Activated T-cell treated with anti-CD3 and anti-CD28 coated beads for 1 hour (primary cell): ENCODE measurements at places on chromosomes 4 and X.

DNA sequence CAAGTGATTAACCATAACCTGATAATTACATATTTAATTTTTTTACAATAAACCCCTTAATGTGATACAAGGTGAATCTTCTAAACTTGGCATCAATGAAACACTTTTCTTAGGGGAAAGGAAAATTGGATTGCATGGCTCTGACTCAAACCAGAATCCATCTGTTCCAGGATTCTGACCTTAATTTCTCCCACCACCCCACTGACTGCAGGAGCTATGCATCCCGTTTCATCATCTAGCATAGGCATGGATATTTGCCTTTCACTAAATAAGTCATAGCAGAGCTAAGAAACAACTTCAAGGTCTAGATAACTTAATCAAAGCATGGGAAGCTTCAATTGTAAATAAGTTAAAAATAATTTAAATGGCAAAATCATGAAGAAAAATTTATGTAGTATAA is 156.3 kb downstream of the BTC start:
- no peak for DNase-seq

- no peak for DNase-seq
Measured at GRCh38 chr4:80069837-80070731, 2.9 kb downstream of the ANTXR2 start.

GRCh38 chr4:20576861-20577260 is 123.4 kb upstream of the PACRGL start:
- no peak for DNase-seq

- no peak for DNase-seq
Measured at GRCh38 chrX:28329156-28329555, 258.1 kb upstream of the IL1RAPL1 start.

DNA sequence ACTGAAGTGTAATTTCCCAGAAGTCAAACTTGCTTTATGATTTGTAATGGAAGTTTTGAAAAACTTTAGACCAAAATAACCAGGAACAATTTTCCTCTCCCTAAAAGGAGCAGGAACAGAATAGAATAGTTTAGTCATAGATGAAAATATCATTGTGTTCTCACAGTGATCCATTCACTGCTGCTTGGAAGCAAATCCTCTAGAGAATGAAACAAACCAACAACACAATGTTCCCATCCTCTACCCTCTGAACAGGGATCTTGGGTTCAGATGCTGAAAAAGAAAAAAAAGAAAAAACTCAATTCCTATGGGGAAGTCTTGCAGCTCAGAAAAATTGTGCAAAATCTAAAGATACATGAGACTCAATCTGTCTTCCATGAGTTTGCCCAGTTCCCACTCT is 12.2 kb downstream of the DSPP start:
- DNase-seq = no peak

GRCh38 chr4:88526221-88526815 is 2.7 kb upstream of the PYURF start:
- DNase-seq = no peak

DNA sequence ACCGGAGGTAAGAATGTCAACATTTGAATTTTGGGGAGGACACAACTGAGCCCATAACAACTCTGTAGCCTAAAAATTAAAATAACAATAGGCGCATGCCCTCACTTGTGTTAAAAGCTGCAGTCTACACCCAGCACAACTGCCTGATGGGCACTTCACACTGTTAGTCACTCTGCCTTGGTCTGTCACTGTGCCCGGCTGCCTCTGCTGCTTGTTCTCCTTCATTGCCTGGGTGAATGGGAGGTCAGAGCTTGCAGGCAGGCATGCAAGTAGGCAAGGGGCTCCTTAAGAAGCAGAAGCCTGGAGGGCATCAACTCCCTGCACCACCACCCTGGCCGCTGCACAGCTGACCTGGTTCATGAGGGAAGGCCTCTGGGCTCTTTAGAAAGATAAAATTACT is 374.8 kb downstream of the MID1IP1 start:
- DNase-seq = no peak

DNA sequence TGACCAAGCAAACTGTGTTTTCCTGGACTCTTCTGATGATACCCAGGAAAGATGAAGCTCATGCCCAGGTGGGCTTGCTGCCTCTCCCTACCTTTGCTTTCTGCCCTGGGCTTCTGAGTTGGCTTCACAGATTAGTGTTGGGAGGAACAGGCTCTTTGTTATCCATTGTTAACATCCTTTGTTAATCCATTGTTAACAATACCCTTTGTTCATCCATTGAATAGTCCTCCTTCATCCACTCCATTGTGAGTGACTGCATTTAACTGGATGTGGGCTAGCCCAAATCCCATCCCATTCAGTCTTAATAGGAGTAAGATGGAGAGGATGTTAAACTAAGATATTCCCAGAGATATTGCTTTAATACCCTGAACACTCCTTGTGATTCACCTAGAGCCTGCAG is 199.0 kb upstream of the LNX1 start:
- no peak for DNase-seq

GRCh38 chrX:68252664-68253063 is 180.6 kb downstream of the OPHN1 start:
- DNase-seq = no peak

DNA sequence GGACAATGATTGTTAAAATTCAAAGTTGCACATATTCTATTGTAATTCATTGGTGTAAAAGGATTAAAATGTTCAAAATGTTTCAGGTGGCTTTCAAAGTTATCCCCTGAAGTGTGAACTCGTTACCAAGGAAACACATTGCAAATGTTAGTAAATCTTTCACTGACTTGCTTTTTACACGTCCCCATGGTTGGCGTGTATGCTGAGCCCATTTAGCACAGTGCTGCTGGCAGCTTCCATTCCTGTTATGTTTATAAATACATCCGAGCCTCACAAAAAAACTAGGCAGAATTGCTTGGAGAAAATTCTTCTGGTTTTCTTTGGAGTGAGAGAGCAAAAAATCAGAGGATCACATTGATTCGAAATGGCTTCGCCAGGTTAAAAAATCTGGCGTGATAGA is 105.9 kb upstream of the HPGD start:
- DNase-seq = no peak

DNA sequence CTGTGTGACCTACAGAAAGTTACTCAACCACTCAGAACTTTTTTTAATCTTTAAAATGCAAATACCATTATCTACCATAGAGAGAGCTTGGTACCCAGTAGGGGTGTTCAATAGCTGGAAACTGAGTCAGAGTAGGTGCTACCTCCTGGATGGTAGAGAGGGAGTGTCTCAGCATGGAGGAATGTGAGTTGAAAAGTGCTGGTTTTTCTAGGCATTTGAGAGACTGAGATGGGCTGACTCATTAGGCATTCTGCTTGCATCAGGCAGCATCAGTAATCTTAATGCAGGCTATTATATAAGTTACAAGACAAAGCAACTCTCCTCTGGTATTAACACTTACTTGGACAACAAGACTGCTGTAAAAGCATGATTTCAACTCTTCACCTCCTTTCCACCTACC is 70.9 kb upstream of the ARHGEF9 start:
- no peak for DNase-seq

DNA sequence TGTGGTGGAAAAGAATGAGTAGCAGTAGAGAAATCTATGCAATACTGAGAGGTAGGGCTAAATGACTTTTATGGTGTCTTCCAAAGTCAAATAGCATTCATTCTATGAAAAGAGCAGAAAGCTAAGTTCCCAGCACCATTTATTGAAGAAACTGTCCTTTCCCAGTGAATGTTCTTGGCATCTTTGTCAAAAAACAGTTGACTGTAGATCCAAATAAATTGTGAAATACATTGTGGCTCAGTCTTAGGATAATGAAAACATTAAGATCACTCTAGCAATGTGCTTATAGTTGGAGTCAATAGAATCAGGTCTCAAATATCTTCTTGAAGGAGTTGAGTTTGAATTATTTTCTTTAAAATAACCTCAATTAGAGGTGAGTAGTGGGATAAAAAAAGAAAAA is 19.4 kb downstream of the AREG start:
- DNase-seq = no peak

DNA sequence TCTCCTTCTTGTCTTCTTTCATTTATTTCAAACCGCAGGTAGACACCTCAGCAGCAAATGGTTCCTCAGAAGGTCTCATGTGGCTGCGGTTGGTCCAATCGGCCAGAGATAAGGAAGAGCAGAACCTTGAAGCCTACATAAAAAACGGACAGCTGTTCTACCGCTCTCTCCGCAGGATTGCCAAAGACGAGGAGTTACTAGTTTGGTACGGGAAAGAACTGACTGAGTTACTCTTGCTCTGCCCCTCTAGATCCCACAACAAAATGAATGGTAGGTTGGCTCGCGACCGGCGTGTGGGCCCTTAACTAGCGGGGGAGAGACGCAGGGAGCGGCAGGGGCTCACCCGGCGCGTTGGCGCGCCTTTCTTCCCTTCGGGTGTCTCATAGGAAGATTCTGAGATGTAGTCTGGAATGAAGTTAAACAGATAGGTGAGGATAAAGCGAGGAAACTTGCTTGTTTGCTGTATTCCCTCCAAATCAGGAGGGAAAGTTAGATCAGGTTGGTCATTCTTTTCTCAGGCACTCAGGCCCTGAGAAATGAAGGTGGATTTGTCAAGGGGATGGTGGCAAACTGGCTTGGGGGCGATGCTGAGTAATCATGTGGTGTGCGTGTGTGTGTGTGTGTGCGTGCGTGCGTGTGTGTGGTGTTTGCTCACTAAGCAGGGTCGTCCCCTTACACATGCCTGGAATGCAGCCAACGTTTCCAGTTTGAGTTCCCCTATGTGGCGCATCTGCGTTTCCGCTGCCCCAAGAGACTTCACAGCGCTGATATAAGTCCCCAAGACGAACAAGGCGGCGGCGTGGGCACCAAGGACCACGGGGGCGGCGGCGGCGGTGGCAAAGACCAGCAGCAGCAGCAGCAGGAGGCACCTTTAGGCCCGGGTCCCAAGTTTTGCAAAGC is 4.2 kb downstream of the PRDM8 start:
- peak; percentile 54 for DNase-seq

GRCh38 chr4:56612282-56612681 is 68.8 kb downstream of the HOPX start:
- DNase-seq = no peak

- no peak for DNase-seq
Measured at GRCh38 chrX:107484002-107484726, 34.7 kb downstream of the FRMPD3 start.

DNA sequence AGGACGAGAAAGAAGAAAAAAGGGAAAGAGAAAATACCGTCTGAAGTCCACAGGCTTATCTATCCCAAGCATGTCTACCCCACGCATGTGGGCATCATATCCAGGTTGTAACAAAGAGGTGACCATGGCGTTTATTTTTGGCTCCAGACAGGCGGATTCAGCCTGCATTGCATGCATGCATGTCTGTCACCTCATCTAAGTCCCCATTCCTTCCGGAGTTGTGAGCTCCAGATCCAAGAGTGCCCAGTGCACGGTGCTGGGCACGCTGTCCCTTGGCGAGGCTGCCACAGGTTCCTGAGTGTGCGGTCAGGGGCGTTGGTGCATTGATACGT is 905 bp upstream of the GALNTL6 start:
- DNase-seq = no peak

GRCh38 chrX:155334486-155335336 is at the start of gene CLIC2:
Gene CLIC2 (minus strand): TSS chrX:155334614. CDS start chrX:155334427, 187 bp downstream.
- no peak for DNase-seq

DNA sequence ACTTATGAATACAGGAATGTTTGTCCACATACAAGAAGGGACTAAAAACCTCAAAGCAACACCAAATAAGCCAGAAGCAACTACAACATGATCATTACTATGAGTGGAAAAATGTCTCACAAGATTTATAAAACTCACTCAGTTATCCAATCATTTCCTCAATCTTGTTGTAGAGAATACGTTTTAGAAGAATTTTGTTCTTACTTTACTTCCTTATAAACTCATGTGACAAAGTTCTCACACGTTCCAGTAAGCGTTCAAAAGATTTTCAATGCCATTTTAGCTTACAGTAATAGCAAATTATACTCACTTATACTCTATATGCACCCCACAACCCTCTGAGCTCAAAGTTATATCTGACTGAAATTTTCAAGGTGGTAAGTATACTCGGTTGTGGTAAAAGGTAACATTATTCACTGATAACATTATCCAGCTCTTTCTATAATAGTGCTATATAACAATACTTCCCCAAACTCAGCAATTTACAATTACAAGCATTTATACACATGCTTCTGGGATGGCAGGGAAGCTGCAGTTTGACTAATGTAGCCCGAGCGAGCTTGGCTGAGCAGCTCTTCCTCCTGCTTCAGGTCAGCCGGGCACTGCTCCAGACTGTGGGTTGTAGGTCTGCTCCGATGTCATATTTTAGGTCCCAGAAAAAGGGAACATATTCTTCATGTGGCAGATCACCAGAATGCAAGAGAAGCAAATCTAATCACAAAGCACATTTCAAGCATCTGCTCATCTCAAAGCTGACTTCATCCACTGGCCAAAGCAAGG is 226.3 kb downstream of the RCHY1 start:
- DNase-seq = no peak

DNA sequence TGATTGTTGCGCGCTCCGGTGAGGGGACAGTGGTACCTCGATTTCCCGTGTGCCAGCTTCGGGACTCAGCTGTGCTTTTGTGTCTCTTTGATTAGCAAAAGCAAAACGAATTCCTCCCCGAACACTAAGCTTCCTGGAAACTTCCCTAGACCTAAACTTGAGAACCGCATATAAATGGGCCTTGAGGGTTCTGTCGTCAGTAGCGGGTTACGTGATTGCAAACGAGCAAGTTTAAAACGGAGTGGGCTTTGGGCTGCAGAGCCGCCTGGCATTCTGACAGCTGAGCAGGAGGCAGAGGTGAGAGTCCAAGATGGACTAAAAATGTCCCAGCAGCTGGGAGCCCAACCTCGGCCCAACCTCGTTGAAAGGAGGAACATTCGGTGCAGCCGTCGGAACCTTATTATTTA is 1.2 kb upstream of the TAPT1 start:
- no peak for DNase-seq

GRCh38 chr4:30258949-30259348 is 461.2 kb upstream of the PCDH7 start:
- no peak for DNase-seq

- DNase-seq = no peak
Measured at GRCh38 chrX:20197641-20198210, 56.1 kb upstream of the EIF1AX start.

- DNase-seq = no peak
Measured at GRCh38 chr4:119284876-119285780, 36.8 kb downstream of the FABP2 start.

DNA sequence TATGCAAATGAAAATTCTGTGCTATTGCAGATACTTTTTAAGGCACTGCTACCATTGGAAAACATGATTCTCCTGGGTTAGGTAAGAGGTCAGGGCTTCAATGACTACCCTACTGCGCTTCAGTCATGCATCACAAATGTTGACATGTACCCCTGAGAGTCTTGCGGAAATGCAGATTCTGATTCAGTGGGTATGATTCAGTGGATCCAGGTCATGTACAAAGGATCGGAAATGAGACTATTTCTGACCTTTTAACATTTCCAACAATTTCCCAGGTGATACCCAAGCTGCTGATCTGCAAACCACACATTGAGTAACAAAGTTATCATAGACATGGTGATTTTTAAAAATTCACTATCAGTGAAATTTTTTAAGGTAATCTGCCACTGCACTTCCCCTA is 62.6 kb downstream of the DDX53 start:
- DNase-seq = no peak

- no peak for DNase-seq
Measured at GRCh38 chrX:45710081-45710801, 509.6 kb upstream of the DIPK2B start.
